GM23248 (cell line): ENCODE measurements at places on chromosomes 12 and 14.

GRCh38 chr14:104277416-104278213 is 139.2 kb downstream of the KIF26A start:
- DNase-seq = no peak

DNA sequence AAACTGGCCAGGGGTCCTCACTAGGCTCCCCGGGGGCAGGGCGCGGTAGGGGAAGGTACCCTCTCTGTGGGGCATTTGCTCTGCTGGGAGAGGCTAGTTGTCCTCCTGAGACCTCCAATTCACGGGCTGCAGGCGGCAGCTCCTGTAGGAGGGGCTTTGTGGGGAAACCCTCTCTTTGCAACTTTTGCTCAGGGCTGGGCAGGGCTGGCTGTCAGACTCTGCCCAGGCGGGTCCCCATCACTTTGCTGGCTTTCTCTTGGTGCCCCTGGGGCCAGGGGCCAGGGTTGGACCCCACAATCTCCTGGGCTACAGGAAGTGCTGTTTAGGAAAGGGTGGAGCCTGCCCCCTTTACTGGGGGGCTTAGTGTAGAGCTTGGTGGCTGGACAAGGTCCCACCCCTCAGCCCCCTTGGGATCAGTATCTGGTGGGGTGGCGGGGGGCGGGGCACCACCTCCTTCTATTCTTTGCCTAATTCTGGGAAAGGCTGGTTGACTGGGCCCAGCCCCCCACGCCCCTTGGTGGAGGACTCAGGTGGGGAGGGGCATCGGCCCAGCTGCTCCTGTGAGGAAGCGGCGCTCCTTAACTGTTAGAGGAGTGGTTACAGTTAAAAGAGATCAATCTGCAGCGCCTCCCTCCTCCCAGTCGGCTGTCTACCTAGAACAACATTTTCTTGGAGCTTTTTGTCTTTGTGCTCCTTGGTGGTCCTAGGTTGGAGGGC is 918.7 kb downstream of the AACS start:
- DNase-seq = no peak

DNA sequence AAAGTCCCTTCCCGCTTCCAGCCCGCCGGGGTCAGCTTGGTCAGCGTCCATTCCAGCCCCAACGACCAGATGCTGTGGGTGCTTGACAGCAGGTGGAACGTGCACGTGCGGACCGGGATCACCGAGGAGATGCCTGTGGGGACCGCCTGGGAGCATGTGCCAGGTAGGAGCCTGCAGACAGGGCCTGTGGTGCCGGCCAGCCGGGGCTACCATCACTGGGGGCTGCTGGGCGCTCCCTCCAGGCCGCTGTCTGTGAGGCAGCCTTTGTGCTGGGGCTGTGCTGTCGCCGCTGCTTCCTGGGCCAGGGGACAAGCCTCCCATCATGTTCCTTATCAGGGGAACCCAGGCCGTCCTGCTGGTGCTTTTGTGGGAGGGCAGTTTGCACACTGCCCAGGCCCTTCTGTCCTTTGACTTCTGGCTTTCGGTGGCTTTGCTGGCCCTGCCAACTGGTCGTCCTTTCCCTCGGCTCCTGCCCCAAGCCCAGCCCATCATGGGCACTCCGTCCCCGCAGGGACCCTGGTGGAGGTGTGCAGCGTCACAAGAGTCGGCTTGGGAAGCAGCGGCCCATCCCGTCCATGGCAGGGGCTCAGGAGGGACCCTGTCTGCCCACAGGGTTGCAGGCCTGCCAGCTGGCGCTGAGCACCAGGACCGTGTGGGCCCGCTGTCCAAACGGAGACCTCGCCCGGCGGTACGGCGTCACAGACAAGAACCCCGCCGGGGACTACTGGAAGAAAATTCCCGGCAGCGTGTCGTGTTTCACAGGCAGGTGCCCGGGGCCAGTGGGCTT is 12.4 kb downstream of the ANKRD9 start:
- DNase-seq = no peak

DNA sequence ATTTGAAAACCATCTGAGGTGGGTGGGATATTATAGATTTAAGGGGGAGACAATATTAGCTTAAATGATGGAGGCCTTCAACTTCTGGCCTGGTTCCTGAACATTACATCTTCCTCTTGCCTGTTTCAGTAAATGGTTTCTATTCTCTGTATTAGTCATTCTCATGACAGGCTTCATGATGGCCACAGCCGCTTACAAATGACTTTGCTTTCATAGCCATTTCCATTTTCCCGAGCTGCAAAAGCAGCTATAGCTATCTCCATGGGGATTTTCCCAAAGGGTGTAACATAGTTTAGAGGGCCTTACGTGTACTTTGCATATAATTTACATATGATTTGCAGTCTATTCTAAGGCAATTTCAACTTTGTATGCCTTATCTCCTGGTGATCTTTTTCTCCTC is 121.8 kb downstream of the NRXN3 start:
- DNase-seq = no peak

DNA sequence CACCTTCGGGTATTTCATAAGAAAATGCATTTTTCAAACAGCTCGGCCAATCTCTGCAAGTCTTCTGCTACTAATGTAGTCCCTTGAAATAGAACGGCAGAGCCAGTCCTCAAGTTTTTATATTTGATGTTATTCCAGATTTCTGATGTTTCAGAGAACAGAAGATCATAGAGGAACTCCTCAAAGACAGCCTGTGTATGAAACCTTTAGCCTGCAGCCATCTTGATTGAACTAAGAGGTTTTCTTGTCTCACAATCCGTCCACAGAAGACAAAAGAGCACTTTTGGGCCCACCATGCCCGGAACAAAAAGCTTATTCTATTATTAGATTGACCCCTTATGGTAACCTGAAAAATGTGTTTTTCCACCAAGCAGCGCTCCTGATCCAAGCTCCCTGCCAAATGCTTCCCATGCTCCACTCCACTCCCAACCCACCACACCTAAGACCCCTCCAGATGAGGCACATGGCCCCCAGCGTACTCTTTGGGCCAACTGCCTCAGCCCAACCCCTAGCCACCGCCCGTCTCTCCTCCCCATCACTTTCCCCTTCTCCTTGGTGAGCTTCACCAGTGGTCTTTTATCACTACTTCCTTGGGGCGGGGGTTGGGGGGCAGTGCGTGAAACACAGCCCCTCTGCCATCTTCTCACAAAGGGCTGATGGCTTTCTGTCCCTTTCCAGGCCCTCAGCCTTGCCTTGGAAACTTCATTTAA is 175.8 kb downstream of the CALM1 start:
- DNase-seq = no peak

GRCh38 chr12:2016862-2017545 is 12.7 kb upstream of the DCP1B start:
- no peak for DNase-seq

- no peak for DNase-seq
These were observed 494.9 kb upstream of the ATP2B1 start for GRCh38 chr12:90203556-90203955.

GRCh38 chr12:38501991-38502390 is 185.4 kb downstream of the ALG10B start:
- DNase-seq = no peak

DNA sequence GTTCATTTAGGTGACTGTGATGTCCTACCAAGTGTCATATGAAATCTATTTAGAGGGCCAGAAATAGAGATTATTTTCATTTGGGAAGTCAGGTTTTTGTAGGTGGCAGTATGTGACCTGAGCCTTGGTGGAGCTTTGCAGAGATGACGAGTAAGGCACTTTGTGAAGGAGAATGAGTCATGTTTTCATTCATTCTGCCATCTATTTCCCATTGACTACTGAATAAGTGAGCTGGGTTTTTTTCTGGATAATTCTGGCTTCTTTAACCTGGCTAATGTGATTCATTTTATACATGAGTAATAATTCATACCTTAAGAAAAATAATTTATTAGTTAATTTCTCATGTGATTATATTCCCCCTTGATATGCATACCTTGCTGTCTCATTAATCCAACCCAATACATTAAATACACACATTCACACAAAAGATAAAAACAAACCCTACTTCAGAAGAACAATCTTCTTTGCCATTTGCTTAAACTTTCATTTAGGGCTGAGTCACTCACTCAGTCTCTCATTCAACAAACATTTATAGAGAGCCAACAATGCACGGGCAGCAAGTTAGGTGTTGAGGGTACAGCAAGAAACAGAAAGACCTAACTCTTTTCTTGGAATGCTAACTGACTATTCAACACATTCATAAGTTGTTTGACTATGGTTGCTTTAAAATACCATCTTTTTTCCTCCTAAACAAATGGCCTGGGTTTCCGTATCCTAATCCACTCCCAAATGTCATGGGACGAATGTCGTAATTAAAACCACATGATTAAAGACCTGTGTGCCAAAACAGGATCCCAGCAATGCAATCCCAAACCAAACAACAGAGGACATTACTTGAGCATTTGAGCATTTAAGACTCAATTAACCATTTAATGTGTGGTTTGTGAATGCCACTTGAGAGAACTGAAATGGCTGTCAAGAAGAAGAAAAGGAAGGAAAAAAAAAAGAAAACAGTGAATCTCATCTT is 78.0 kb downstream of the KITLG start:
- DNase-seq = peak; percentile 68

- no peak for DNase-seq
These were observed 5.7 kb downstream of the SPIC start for GRCh38 chr12:101480849-101481248.
